ENCODE measurements at places on chromosomes 12 and 14.

DNA sequence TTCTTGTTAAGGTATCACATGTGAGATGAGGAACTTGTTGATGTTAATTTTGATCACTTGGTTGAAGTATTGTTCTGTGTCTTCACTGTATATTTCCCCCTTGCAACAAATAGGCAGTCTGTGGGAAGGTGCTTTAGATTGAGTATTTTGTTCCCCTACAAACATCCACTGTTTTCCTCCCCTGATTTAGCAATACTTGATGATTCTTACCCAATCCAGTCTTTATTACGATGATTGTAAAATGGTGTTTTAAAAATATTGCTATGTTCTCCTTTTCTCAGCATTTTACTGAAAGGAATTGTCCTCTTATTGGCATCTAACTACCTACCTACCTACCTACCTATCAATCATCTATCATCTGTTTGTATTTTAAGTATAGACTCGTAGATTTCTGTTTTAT is 66.3 kb downstream of the ETNK1 start:
- DNase-seq, result no peak

- DNase-seq, result no peak
Observed at GRCh38 chr12:106183735-106184134, 45.0 kb upstream of the NUAK1 start.

DNA sequence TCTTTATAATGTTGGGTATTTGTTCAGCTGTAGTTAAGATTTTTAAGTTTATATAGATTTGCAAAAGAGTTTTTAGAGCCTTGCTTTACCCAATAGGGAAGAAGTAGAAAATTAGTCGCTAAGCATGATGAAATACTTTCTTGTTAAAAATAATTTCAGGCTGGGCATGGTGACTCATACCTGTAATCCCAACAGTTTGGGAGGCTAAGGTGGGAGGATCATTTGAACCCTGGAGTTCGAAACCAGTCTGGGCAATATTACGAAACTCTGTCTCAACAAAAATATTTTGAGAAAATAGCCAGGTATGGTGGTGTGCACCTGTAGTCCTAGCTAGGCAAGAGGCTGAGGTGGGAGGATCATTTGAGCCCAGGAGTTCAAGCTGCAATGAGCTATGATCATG is 18.7 kb upstream of the SCFD1 start:
- no peak for DNase-seq

- no peak for DNase-seq
Observed at GRCh38 chr14:91155626-91156089, 41.8 kb downstream of the DGLUCY start.

DNA sequence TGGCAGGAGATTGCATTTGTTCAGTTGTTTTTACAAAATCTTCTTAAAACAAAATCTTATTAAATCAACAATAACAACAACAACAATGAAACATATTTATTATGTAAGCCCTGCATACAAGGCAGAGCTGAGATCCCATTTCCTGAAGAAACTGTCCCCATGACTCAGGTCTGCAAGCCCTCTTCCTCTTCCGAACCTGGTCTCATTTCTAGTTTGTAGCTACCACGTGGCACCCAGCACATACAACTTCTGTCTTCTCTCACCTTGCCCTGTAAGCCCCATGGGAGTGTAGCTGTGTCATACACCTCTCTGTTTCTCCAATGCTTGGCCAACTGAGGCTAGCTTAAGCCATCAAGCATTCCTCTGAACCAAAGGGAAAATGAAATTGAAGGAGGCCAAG is 106.4 kb downstream of the SLC8A3 start:
- no peak for DNase-seq

DNA sequence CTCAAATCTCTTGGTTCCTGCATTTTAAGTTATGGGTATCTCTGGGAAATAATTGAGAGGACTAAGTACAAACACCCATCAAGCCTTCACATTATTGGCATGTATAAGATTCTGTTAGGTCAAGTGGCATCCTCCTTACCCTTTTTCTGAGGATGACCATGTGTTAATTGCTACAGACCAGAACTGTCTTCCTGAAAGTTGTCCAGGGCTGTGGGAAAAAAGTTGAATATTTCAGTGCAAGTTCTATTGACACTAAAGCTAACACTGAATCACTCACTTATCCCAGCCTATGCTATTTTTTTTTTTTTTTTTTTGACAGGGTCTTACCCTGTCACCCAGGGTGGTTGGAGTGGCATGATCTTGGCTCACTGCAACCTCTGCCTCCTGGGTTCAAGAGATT is 130.1 kb upstream of the HIF1A start:
- DNase-seq, result no peak

DNA sequence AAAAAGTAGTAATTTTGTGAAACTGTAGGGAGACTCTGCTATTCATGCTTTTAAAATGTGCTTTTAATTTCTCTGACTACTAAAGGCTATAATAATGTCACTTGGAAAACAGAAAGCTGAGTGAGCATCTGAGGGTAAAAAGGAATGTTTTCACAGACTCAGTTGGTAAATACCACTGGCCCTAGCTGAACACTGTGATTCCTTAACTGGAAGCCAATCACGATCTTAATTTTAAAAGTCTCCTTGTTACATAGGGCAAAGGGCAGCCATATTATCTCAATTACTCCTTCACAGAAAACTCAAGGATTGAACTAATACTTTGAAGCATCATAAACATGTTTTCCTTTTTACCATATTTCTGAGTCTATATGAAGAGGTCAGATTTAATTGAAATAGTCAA is 41.9 kb downstream of the PAWR start:
- DNase-seq, result no peak

GRCh38 chr12:114673169-114673833 is 10.7 kb downstream of the TBX3 start:
- no peak for DNase-seq

- no peak for DNase-seq
Observed at GRCh38 chr12:87116780-87117179, 860.6 kb upstream of the MGAT4C start.
